ENCODE measurements at places on chromosomes 5 and 9.

DNA sequence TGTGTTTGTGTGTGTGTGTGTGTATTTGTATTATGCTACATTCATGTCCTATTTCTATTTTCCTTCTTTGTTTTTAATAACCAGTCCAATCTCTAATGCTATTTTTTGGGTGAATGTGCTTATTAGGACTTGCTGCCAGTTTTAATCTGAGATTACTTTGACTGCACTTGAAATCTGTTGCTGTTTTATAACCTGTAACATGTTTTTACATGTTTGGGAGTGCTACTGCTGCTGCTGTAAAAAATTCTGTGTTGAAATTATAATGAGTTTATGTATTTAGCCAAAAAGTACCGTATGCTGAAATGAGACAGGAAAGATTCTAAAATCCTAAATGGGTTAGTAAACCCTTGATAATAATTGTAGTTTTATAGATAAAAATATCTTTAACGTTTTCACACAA, 104.7 kb upstream of the SSBP2 start:
- DNase-seq = no peak

GRCh38 chr9:120490888-120491595, 88.9 kb downstream of the CDK5RAP2 start:
- DNase-seq = no peak

- no peak for DNase-seq
Measured at GRCh38 chr9:21096172-21096900, 18.6 kb upstream of the IFNB1 start.

- DNase-seq = no peak
Measured at GRCh38 chr9:6271508-6272228, 56.1 kb downstream of the IL33 start.

DNA sequence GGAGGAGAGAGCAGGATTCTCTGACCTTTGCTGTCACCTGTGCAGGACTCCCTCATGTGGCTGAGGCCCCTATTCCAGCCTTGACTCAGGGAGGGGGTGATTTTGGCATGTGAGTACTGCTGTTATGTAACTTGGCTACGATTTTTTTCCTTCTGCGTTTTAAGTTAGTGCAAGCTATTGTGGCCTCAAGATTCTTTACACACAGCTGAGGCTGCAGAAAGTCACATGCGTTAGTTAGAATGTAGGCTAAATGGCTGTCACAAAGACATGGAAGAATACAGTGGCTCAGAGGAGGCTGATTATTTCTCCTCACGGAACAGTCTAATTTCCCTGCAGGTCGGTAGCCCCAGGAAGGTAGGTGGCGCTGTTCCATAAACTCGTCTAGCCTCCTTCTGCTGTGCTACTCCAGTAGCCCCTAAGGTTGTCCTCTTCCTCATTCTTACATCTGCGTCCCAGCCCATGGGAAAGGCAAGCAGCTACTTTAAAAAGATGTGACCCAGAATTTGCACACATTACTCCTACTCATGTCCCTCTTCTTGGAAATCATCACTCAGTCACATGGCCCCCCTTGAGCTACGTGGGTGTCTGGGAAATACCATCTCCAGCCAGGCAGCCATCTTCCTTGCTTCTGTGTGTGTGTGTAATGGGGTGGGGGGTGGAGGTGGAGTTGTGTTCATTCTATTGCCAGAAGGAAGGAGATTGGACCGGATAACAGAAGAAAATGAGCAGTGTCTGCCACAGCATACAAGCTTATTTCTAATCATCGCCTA, 486.6 kb downstream of the CCDC171 start:
- no peak for DNase-seq

GRCh38 chr9:132457504-132458236, 47.7 kb downstream of the CFAP77 start:
- no peak for DNase-seq

GRCh38 chr5:81830596-81830995, 79.7 kb upstream of the SSBP2 start:
- no peak for DNase-seq

- DNase-seq = no peak
Measured at GRCh38 chr5:112933105-112933504, 11.1 kb upstream of the REEP5 start.

- no peak for DNase-seq
Measured at GRCh38 chr9:34065541-34065940, 16.9 kb upstream of the UBAP2 start.

DNA sequence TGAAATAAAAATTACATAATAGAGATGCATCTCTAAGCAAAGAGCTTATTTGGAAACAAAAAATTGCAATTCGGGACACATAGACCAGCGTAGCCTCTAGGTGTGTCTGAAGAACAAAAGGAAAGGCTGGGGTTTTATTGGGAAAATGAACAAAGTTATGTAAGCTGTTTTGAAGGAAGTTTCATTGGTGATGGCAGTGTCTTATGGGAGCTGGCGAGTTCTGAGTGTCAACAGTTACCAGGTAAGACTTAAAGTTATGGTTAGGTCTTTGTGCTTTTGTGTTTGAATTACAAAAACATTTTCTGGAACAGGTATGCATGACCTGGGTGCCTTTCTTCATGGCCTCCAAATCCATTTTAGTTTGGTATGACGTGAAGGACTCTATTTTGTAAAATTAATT, 48.9 kb downstream of the SLC27A6 start:
- no peak for DNase-seq

- DNase-seq = no peak
Measured at GRCh38 chr5:146474065-146474464, 26.9 kb downstream of the TCERG1 start.

- no peak for DNase-seq
Measured at GRCh38 chr9:18601956-18602355, 128.0 kb downstream of the ADAMTSL1 start.

DNA sequence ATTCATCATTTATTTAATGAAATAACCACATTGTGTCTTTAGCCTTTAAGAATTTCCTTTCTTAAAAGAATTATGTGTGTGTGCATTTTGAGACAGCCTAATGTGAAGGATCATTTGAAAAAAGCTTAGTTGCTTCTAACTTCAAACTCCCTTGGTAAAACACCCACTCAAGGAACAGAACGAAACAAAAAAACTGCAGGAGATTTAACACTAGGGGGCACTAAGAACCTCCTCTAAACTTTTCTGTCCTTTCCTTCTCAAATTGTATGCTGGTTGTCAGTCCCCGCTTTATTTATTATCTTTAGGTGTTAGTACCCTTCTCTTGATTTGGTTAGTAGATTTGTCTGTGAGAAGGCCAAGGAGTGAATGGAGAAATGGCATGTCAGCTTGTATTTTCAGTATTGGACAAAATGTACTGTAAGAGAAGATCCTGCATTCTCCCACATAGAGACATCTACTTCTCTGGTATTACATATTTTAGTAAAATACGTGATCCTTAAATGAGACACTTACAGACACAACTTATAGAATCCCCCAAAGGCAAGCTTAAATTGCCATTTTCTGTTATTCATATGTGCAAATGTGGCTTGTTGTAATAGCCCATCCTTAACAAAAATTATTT, 229.7 kb downstream of the MRPS30 start:
- no peak for DNase-seq

DNA sequence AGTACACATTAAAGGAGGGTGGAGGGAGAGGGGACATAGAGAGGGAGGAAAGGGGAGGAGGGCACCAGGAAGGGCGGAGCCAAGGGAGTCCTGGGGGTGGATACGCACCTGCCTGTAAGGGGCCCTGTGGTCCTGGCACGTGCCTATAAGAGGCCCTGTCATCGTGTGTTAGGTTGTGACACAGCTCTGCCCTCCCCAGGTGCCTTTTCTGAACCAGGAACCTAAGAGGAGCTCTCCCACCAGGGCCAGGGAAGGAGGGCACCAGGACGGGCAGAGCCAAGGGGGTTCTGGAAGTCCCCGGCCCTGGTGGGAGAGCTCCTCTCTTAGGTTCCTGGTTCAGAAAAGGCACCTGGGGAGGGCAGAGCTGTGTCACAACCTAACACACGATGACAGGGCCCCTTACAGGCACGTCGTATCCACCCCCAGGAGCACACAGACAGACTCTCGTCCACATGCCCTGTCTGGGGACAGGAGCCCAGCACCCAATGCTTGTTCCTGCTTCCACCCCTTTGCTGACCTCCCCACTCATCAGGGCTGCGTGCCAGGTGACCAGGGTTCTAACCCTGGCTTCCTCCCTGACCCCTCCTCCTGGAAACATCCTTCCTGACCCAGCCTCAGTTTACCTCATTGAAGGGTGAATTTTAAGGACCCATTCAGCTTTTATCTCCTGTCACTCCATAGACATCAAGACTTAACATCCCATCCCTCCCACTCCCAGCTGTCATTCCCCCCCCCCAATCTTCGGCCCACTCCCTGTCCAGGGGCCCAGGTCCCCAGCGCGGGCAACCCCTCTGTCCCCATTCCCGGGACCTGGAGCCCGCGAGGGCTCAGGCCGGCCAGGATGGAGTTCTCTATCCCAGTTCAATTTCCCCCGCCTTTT, 12.9 kb upstream of the OLFM1 start:
- DNase-seq = no peak

DNA sequence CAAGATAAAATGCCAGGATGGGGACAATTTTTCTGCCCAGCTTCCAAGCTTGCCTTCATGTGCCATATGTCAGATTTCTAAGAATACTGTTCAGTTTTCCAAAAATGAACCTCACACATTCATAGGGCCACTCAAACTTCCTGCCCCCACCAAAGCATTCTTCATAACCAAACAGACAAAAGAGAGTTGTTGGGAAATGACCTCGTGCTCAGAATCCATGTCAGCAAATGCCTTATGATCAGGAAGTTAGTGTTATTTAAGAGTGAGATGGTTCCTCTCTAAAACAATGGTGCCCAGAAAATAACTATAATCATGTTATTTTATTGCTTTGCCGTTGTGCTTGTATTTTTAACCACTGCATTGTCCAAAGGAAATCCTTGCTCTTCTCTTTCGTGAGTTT, 208.2 kb downstream of the ZNF608 start:
- DNase-seq = no peak

DNA sequence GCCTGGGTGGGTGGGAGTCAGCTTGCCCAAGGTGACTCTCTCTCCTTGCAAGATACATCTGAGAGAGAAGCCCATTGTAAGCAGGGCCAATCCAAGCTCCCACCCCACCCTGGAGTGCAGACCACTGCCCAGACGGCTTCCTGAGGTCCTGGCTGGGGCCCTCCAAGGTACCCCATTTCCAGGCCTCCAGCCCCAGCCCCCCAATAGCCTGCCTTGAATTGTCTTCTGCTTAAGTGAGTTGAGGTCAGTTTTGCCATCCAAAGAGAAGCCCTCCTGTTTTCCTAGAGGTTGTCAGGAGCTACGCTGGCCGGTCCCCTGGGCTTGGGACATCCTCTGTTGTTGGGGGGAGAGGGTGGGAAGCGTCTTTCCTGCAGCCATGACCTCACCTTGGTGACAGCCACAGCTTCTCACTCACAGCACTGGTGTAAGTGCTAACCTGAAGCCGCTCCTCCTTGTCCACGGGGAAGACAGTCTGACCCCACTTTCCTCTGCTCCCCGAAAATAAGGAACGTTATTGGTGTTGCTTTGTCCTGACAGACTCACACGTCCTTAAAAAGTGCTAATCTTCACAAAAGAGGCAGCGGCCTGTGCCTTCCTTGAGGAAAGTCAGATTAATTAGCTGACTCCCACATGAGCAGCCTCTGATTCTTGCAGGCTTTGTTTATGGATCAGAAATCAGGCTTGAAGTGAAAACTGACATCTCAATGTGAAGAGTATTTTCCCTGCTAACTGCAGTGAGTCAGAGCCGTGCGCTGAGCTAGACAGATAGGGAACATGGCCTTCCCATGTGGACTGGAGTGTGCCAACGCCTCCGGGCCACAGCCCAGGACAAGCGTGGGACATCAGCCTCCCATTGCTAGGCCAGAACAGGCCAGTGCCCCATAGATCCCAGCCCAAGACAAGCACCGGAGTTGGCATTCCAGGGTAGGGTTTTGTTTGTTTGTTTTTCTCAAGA, 52.3 kb downstream of the ADAMTS2 start:
- no peak for DNase-seq

DNA sequence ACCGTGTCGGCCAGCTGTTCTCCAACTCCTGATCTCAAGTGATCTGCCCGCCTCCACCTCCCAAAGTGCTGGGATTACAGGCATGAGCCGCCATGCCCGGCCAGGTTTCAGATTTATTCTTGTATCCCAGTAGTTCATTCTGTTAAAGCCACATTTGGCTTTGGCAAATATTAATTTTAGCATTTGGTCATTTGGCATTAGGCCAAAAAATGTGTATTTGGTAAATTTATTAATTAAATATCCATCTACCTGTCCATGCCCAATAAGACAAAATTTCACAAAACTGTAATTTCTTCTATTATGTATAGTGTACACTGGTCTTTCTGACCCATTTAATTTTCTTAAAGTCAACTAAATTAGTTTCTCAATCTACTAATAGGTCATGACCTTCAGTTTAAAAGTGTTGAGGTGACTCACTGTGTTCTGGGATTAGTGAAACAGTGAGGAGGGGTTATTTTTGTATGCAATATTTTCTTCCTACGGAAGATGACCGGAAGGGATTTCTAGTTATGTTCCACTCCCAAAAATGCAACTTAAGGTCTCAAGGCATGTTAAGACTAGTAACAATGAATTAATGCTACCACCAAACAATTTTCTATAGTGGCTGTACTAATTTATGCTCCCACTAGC, 21.0 kb downstream of the OSTF1 start:
- no peak for DNase-seq

GRCh38 chr9:97925497-97926334, 3.4 kb upstream of the TRMO start:
- DNase-seq = no peak

DNA sequence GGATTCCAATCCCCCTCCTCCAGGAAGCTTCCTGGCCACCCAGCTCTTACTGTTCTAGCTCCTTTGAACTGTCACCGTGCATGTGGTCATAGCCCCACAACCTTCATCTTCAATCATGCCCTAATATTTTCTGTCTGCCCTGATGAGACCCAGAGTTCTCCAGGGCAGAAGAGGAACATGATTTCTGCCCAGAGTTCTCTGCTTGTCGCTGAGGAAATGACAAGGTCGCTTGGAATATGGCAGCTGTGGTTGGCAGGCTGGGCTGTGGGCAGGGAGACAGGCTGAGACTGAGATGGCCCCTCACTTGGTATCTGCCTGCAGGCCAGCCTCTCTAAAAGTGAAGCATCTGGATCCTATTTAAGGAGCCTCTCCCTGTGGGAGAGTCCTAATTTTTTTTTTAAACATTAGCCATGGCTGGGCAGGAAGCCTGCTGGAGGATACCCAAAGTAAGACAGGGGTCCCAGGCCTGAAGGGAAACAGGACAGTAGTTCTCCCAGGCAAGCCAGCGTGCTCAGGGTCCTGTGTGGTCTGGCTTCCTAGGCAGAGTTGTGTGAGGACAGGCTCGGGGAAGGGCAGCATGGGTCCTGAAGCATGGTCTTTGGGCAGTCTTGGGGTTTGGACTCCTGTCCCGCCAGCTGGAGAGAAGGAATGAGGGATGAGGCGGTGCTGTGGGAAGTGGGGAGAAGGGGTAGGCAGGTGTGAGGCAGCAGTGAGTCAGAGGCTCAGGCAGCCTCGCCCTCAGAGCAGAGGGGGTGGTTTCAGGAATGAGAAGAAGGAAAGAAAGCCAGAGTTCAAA, 242.1 kb downstream of the FSTL4 start:
- DNase-seq = no peak
